ENCODE measurements at places on chromosomes 3 and 15.

DNA sequence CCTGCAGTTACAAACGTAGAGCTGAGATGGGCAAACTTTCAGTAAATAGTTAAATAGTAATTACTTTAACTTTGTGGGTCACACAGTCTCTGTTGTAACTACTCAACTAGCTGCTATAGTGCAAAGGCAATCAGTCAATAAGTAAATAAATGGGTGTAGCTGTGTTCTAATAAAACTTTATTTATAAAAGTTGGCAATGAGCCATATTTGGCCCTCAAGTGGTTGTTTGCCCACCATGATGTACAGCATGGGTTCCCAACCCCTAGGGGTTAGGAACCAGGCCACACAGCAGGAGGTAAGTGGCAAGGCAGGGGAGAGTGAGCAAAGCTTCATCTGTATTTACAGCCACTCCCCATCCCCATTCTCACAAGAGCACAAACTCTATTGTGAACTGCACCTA is 44.9 kb upstream of the CHRM5 start:
- no peak for DNase-seq

DNA sequence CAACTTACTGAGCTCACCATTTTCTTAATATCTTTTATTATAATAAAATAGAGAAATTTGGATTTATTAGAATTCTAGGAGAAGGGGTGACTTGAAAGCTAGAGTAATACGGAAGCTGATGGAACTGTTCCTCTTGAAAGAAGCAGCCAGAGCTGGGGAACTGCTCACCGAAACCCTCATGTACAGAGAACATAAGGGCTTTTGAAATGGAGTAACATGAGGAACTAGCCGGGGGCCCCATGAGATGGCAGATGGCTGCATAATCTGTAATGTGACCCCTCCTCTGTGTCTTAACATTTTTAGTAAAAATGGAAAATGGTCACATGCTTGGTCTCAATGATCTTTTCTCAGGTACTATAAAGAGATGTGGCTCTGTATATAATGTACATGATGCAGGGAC is 15.7 kb upstream of the DYNC1LI1 start:
- DNase-seq, result no peak

- DNase-seq, result no peak
Observed at GRCh38 chr3:51966016-51966415, 1.2 kb downstream of the PCBP4 start.

DNA sequence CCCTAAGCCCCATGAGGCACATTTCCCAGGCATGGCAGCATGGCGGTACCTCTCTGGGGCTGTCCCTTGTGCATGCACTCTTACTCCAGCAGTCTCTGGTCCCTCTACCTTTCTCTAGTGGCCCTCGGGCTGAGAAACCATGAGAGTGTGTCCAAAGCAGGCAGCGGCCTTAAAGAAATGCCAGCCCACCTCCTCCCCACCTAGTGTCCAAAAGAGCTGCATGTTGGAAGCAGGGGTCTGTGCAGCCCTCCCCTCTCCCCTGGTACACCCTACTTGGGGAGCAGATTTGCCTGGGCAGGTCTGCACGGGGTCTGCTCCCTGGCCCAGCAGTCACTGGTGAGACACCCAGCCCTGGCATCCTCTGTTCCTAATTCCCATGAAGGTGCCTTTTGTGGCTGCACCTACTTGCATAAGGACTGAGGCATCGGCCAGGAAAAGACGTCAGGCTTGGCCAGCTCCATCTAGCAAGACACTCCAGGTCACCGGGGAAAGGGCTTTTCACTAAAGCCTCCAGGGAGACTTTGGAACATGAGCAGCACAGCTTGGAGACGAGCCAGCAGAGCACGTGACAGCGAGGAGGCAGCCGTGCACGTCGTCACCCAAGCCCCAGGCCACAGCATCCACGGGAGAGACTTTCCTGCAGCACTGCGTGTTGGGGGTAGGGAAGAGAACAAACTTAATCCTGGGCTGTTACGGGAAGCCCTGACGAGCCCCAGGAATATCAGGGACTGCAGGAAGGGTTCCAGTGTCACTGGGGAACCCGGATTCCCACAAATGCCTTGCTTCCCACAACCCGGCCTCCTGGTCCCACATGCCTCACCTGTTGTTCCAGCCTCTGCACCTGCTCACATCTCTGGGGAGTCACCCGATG is 38.8 kb downstream of the TM2D3 start:
- peak; percentile 29 for DNase-seq
